ENCODE measurements at places on chromosomes 7 and 10.
A peak's percentile ranks its signal among the peaks of the same experiment; 100 is the strongest.

DNA sequence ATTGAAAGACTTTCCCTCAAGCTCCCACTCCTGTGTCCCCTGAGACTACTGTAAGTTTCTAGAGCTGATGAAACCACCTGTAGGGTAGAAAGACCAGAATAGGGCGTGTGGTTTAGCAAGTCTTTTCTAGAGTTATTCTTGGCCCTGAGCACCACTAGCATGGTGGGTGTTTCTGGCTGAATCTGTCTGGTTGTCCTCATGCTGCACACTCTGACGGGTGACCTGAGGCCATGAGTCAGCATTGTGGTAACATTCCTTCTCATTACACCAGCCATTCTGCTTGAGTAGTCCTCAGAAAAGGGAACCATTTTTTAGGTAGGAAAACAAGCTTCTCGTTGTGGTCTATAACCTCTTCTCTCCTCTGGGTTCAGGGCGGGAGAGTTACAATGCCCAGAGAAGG lies 250.3 kb downstream of the SNX13 start:
- peak; percentile 84 for DNase-seq

DNA sequence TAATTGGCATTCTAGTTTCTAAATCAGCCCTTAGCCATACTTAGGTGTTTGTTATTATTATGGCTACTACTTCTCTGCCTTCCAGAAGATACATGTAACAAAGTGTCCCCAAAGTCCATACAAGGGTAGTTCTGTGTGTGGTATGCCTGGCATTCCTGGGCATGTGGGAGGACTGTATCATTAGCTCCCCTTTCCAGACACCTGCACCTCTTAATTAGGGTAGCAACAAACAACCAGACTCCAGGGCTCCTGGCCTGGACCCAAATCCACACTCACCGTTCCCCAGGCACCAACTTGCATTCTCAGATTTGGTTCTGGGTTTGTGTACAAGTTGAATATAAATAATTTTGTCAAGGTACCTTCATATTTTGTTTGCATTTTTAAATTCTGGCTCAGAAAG lies 15.5 kb upstream of the CALD1 start:
- DNase-seq: no peak

GRCh38 chr10:121828045-121828444 lies 99.8 kb downstream of the ATE1 start:
- DNase-seq: no peak

DNA sequence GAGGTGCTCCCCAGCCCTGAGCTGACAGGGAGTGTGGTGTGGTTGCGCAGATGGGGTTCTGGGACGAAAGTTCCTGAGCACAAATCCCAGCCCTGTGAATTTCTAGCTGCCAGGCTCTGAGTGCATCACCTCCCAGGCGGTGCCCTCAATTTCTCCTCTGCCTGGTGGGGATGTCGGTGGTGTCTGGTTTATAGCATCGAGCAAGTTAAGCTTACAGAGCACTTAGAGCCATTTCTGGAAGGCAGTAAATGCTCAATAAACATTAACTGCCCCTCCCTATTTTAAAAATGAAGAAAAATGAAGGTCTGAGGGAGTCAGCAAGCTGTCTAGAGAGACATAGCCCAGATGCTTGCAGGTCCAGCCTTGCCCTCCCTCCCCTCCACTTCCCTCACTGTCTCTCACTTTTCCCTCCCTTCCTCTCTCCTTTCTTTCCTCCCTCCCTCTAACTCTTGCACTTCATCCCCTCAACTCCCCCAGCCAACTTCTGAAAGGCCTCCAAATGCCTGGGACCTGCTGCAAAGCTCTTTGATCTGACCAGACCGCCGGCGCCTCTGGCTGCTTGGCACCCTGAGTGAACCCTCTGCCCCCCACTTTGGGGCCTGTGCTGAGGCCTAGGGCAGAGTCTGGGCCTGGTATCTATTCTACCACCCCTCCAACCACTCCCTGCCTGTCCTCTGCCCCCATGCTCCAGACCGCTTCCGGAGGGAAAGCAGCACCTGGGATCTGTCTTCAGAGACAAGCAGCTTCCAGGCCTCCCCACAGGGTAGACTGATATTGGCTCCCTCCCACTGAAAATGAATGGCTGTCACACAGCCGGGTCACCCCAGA lies 438.3 kb downstream of the RPS24 start:
- DNase-seq: no peak

- no peak for DNase-seq
Observed at GRCh38 chr10:132103116-132103910, 37.6 kb downstream of the JAKMIP3 start.

- DNase-seq: no peak
Observed at GRCh38 chr7:6186577-6186976, 85.8 kb downstream of the CYTH3 start.

DNA sequence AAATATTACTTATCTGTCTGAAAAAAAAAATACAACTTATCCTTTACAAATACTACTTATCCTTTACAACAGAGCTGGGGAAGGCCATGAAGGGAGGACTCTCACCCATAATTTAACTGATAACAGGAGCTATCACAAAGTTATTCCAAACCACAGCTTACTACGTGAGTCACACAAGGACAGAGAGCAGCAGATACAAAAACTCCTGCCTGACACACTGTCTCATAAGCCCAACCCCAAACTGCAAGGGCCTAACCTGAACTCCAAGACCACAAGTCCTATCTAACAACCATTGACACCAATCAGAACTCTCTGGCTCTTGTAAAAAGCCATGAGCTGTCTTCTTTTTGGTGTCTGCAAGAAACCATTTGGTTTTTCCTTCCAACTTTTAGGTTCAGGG lies 28.5 kb upstream of the CXCL12 start:
- no peak for DNase-seq

GRCh38 chr10:119817991-119818888 lies 54.4 kb downstream of the MCMBP start:
- peak; percentile 46 for DNase-seq

DNA sequence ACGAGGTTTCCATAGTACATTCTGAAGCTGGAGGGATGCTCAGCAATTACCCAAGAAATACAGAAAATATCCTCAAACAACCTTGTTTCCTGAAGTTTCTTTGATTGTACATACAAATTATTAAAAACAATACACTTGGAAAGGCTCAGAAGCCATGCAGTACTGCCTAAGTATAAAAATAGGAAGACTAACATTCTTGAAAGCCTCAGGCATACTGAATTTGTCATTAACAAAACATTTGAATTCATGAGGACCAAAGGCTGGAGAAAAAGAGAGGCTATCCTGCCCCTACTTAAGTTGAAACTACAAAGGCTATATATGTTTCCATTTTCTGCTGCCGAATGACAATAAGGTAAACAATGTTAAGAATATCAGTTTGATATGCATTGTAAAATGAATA lies 54.3 kb upstream of the SGCE start:
- no peak for DNase-seq

DNA sequence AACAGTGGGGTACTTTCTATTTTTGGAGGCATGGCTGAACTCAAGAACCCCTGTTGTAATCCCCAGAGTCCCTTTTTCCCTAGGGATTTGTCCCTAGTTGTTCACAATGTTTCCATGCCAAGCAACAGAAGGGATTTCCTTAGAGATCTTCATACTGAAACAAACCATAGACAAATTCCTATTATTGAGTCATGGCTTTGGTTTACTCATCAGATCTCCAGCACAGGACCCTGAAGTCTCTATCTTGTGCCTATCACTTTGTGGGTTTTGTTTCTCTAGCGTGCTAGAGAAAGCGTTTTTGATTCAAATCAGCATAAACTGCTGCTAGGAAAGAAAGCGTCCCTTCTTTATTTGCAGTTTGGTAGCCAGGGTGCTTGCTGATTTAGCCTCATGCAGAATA lies 165.0 kb downstream of the BAMBI start:
- peak; percentile 46 for DNase-seq

DNA sequence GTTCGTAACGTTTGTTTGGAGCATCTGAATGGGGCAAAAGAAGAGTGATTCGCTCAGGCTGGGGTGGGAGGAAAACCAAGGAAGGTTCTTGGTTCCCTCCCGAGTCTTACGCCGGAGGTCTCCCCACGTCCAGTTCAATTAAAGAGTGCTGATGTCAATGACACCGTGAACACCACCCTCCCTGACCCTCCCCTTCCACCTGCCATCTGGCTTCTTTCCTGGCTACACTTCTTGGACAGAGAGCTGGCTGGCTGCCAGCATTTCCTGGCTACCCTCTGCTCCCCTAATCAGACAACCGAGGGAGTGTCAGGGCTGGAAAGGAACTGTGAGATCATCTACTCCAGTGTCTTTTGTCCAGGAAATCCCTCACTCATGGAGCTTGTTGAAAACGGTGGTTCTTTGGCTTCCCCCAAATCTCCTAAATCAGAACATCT lies 24.1 kb upstream of the FFAR4 start:
- DNase-seq: no peak

GRCh38 chr7:144001543-144001942 lies 1.4 kb downstream of the OR6B1 start:
- DNase-seq: no peak

GRCh38 chr7:143104759-143105158 lies 27.1 kb upstream of the PIP start:
- no peak for DNase-seq

DNA sequence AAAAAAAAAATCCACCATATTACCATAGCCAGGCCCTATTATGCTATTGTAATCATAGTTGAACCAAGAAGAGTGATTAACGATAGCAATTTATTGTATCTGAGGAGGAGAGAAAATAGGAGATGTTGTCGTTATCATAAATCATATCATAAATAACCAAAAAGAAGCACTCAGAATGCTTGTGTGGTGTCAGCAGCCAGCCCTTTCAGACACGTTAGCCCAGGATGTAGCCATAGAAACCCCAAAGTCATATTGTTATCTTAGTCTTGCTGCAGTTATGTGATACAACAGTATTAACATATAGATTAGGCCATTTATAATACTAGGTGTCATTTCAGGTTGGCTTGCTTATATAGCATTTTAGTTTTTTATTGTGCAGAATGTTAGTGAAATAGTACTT lies 102.2 kb upstream of the GATA3 start:
- DNase-seq: no peak

GRCh38 chr10:98423691-98424120 lies 8.7 kb upstream of the PYROXD2 start:
- DNase-seq: no peak

DNA sequence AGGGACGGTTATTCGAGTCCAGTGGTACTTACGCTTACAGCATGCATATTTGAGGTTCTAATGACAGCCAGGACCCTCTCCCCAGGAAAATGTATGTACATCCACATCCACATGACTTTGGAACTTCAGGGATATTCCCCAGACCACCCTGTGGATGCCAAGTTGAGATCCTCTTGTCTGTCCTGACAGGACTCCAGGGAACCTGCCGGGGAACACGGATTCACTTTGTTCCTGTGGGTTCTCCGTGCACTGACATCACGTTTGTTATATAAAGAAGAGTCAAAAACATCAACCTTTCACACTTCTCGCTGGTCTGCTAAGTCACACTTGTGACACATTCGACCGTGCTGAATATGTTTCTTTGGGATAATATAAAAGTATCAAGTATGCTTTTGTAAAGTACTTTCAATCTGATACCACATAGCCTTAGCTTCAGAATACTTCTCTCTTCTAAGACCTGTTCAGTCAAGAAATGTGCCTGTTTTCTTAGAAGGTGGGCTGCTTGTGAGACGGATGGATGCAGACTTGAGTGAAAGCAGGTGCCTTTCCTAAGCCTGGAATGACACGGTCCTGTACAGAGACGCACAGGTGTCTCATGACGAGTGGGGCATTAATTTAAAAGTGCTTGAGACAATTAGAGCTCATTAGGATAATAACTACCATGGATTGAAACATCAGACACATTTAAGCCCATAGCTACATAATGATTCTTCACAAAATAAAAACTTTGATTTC lies 38.7 kb downstream of the CALML5 start:
- no peak for DNase-seq

DNA sequence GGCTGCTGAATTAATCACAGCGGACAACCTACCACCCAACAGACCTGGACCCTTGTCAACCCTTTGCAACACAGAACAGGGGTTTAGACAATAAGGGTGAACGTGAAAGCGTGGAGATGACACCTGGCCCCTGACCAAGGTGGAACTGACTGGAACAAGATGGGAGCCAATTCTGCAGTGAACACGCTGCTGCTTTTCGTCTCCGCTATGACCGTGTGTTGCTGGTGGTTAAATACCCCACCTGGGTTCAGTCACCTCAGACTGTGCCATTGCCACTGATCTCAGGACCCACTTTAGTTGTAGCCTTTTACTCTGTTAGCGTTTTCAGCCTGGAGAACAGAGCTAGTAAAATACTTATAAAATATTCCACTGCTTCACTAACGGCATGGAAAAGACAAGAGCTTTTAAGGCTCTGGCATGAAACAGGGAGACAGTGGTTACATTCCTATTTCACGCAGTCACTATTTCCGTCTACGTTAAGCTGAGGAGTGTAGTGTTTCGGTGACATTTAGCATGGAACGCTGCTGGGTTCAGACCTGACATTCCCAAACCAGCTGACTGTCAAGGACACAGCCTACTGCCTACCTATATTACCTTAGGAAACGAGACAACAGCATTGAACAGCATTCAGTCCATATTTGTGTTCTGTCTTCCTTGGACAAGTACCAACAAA lies 119.5 kb upstream of the PRSS1 start:
- no peak for DNase-seq

- DNase-seq: no peak
Observed at GRCh38 chr7:151883857-151884256, 6.9 kb upstream of the PRKAG2 start.

DNA sequence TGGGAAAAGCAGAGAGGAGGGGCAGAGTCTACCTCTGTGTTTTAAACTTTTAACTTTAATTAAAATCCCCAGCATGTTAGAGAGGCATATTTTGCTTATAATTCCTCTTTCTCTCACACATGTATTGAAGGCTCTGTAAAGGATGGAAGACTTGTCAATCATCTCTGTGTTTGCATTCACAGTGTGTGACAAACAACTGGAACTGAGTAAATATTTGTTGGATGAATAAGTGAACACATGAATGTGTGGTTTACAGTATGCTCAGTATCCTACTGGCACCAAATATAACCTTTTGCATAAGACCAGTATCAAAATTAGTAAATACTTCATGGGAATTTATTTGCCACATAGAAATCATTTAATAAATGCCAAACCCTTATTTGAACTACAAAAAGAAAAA lies 829.0 kb downstream of the GRID1 start:
- no peak for DNase-seq

DNA sequence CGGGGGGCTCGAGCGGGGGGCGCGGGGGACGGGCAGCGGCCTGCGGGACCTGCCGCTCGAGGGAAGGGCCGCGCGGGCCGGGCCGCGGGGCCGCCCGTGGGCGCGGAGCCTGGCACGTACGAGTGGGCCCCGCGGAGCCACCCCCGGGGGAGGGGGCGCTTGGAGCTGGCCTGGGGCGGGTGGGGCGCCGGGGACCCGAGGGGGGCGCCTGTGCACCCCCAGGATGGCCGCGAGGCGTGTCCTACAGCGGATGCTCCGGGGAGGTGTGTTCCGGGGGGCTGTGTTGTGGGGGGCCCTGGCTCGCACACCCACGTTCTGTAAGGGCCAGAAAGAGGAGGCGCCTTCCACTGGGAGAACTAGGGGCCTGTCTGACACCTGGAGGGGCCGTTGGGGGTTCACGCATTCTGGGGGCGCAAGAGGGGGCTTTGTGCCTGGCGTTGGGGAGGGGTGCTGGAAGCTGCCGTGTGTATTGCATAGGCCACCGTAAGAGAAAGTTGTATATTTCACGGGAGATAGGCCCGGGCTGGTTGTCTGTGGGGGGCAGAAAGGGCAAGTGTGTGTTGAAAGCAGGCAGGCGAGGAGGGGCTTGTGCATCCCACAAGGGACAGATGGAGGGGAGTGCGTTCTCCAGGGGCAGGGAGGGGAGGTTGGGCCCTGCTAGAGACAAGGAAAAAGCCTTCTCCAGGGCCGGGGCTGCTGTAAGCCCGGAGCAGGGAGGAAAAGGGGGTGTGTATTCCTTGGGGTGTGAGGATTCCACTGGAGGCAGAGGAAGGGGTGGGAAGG lies 663 bp downstream of the VPS37D start:
- DNase-seq: no peak
